ENCODE measurements at places on chromosomes 6 and 20.

DNA sequence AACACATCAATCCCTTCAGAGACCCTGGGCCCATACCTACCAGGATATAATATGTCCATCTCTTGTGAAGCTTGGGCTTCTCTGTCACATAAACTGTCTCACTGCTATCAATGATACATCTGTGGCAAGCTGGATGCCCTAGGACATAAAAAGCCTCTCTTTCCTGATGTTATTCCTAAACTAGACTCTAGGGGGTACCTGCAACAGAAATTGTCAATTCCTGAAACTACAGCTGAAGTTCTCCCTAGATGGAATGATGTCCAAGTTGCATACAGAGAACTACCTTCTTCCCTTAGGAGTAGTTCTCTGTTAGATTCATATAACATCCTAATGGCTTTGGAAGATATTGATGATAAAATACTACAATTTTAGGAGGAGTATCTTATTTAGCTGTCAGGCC is 35.8 kb downstream of the TBX18 start:
- no peak for DNase-seq

DNA sequence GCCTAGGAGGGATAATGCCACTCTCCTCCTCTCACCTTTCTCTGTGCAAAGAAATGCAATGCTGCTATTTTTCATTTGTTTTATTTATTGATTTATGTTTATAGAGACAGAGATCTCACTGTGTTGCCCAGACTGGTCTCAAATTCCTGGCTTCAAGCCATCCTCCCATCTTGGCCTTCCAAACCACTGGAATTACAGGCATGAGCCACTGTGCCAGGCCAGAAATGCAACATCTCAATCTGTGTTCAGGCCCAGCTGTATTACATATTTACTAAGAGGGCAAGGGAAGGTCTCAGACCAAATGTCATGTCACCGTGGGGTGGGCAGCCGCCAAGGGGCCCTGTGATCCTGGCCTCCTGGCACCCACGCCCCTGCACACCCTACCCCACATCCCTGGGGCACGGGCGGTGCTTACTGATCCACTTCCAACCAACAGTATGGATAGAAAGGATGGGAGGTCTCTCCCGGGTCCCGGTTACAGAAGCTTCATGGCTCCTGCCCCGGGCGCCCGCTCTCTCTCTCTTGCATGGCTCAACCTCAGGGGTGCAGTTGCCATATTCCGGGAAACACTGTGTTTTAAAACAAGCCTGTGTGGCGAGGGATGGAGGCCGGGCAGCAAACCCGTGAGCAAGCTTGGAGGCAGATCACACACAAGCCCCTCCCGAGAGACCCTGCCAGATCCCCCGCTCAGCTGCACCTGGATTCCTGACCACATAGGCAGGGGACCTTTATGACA is 111.8 kb downstream of the AGPAT4 start:
- DNase-seq: peak; percentile 47

DNA sequence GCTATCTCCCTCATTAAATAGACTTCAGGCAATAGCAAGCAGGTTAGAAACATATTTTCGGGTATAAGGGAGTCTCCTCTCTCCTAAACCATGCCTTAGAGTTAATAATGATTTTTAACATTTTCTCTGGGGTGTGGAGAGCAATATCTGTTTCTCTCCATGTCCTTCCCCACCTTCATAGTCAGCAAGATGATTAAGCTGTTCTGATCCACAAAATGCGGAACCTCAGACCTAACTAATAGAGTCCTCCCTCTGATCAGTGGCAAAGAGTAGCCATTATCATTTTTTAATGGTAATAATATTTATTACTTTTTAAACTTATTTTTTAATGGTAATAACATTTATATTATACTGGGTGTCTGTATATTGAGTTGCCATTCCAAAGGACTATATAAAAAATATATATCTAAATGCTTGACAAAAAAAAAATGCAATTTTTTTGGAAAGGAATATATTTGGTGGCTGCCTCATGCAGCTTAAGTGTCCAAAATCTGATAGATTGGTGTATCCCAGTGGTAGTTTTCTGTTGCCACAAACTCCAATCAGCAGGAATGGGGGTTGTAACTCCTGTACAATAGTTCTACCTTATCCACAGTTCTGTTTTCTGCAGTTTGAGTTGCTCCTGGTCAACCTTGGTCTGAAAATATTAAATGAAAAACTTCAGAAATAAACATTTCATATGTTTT is 14.0 kb upstream of the BTN3A2 start:
- no peak for DNase-seq

DNA sequence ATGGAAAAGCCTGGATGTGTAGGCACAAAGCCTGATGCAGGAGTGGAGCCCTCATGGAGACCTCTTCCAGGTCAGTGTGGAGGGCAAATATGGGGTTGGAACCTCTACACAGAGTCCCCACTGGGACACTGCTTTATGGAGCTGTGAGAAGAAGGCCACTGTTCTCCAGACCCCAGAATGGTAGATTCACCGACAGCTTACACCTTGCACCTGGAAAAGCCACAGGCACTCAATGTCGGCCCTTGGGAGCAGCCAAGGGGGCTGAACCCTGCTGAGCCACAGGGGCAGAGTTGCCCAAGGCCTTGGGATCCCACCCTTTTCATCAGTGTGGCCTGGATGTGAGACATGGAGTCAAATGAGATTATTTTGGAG is 24.9 kb downstream of the NCR2 start:
- no peak for DNase-seq

- DNase-seq: peak; percentile 64
These were observed 124.4 kb upstream of the PRL start for GRCh38 chr6:22421198-22421597.

GRCh38 chr6:1524040-1524480 is 85.7 kb upstream of the FOXC1 start:
- no peak for DNase-seq

GRCh38 chr6:961407-961960 is 268.5 kb upstream of the EXOC2 start:
- DNase-seq: no peak

DNA sequence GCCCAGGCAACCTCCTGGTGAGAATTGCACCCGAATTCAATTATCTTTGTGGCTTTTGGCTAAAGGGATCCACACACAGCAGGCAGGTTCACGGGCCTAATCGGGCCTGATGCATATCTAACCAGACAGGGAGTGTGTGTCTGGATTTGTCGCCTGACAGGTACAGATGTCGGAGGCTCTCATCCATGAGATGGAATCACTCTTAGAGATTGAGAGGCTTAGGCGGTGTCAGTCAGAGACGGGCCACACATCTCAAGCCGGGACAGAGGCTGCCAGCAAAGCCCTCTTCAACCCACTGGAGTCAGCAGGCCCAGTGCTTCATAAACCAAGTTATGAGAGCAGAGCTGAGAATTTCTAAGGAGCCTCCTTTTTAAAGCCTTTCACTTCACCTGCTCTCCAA is 247.0 kb downstream of the LRFN2 start:
- no peak for DNase-seq

DNA sequence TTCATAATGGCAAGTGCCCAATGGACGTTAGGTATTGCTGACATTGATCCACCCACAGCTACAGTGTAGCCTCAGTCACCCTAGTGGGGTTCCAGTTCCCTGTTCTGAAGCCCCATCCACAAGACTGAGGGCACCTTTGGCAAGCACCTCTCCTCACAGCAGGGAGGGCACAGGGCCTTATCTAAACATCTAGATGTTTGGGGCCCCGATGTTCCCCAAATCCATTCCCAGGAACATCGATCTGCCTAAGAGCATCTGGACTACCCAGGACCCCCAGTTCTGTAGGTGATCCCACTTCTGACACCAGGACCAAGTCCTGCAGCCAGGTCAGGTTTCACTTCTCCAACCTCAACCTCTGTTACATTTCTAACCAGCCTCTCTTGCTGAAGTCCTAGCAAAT is 10.6 kb downstream of the APCDD1L start:
- no peak for DNase-seq

DNA sequence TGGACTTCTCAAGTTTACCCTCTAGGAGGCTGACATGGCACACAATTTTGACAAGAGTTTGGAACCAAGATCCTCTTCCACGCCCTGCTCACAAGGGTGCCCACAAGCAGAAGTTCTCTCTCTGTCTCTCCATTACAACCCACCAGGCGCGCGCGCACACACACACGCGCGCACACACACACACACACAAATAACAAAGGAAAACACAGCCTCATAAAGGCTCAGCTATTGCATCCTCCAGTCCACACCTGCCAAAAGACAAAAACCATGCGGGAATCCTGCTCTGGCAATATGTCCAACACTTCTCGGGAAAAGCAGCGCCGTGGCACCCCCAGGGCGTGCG is 870 bp downstream of the PAK5 start:
- no peak for DNase-seq

DNA sequence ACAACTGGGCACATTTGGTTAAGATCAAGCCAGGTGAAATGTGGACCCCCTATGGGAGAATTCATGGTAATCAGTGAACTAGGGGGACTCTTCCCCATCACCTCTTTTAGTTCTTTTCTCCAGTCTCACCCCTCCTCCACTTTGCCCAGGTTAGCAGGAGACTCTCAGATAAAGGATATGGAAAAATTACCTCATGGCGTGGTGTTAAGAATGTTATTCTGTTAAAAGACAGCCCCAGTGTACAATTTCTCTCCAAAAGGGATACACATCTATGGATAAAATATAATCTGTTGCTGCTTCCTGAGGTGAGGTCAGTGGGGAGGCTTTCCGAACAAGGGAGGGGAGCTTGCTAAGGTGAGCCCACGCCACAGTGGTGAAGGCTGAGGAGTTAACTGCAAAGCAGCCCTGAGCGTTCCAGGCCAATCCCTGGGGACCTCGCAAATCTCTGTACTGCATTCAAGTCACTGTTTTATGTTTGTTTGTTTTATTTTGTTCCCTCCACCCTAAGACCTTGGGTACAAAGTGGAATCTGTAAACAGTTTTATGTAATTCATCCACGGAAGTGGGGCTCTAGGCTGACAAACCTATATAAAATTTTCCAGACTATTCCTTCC is 52.0 kb downstream of the ADGRF1 start:
- no peak for DNase-seq

DNA sequence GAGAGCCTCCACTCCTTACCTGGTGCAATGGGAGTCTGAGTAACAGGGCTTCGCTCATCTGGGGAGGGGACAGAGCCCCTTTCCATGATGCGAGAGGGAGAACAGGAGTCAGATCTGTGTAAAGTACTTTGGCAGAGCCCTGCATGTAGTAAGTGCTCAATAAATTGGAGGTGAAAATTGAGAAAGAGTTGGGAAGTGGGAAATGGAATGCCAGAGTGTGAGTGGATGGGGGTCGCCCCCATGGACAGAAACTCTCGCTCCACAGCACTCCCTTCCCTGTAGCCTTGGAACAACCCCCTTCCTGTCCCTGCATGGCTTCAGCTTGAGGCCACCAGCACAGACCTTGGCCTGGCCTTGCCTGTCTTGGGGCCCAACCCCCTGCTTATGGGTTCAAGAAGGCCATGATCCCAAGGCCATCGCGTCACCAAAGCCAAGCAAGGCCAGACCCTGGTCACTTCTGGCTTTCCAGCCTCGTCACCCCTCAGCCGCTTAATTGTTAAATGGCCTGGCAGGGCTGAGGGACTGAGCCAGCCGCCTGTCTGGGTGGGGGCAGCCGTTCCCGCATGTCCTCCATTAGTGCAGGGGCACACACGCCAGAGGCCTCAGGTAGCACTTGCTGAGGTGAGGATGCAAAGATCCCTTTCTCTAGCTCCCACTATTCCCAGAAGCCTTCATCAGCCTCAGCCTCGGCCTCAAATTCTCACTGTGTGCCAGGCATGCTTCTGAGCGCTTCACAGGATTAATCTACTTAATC is 93.7 kb upstream of the PTPN1 start:
- no peak for DNase-seq

GRCh38 chr6:14630016-14630415 is 512.4 kb downstream of the CD83 start:
- DNase-seq: no peak

GRCh38 chr6:167501831-167502385 is 177.0 kb downstream of the TTLL2 start:
- DNase-seq: no peak

DNA sequence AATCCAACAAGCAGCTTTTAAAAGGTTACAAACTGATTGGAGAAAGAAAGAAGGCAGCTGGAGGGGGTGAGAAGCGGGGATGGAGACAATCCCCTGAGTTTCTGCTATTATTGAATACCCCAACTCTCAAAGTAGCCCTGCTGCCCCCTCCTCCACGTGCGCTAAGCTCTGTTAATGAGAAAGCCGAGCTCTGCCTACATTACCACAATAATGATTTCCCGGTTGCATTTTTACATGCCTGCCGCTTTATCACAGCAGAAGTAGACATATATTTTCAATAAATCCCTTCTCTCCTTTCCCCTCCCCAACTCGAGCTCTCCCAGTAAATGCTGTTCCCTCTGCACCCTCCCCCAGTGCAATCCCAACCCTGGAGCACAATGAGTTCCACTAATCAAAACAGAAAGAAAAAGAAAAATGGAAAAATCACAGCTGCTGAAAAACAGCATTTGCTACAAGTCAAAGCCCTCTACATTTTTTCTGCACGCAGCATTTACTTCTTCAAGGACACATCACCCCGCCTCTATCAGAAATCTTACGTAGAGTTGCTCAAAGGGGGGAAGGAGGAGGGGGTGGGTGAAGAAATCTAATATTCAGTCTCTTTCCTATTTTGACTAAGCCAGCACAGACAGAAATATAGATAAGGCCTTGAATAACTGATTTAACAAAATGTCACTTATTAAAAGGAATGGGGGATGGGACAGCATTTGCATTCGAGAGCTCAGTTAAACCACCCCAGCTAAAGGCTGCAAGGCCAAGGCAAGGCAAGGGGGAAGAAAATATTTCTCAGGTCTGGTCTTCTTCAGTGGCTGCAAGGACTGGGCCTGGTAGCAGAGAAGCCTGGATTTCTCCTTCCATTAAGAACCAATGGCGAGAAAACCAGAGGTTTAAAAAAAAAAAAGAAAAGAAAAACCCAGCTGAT is 10.7 kb downstream of the TRERF1 start:
- DNase-seq: no peak

DNA sequence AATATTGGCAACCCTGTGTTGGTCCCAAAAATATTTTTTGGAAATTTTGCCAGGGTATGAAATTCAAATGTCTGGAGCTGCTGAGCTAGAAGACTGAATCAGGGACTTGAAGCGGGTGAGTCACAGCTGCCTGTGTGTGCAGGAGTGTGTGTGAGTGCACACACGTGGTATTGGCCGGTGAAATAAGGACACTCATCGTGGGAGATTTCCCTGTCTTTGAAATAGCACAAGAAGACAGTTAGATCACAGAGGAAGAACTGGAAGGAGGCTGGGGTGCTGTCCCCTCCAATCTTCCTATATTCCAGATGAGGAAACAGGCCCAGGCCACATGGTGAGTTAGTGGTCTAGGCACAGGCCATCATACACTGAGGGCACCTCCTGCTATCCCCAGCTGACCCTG is 123.8 kb upstream of the MLN start:
- peak; percentile 61 for DNase-seq

DNA sequence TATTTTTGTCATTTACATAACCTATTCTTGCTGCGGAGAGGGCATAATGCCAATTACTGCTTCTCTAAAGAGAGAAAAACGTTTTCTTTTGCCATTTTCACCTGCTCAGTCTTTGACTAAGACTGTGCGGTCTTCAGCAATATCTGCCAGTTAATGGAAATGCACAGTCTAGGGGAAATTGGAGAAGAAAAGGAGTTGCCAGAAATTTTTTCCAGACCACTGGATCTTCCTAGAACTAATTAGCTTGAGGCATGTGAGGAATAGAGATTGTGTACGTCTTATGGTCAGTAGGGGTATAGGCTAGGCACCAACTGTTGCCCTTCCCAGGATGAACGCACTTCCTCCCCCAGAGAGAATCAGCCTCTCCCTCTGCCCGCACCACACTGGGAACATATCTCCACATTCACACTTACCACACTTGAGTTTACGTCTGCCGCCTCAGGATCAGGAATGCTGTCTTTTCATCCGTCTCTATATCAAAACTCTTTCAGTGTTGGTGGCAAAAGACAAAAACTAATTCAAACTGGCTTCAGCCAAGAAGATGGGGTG is 67.9 kb upstream of the E2F3 start:
- no peak for DNase-seq

Data from AG09309 (cell line).